Right ventricle myocardium inferior (tissue), 1 donor: ENCODE measurements at places on chromosomes 6 and 20. TPM values are rescaled to one million over a fixed set of nuclear protein-coding genes. Genes with fewer than 3 reads are reported as not detected.

GRCh38 chr6:72651967-72652956, 30.4 kb downstream of the KCNQ5 start:
- DNase-seq: no peak

DNA sequence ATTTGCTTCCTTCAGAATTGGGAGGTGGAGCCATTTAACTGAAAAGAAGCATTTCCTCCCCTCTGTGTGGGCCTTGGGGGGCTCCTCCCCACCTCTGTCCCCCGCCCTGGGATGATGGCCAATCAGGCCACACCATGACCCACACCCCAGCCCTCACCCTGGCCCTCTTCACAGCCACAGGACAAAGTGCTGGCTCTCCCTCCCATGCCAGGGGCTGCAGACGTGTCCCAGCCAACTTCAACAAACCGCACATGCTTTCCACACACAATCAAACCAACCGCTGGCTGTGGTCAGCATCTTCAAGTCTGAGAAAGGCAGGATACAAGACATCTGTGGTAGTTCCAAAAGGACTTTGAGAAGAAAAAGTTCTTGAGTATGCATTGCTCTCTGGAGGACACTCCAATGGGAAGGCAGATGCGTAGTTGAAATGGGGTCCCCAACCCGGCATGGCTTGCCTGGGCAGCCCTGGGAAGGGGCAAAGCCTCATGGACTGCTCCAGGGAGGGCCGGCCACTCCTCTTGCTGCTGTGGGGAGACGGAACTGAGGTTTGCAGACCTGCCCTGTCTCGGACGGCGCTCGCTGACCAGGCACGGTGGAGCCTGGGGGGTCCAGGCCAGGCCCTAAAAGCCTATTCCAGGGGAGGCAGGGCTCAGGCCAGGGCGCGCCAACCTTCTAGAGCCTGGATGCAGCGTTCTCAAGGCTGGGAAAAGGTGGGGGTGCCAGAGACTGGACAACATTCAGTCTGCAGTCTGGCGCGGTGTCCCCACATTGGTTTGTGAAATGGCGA, 12.2 kb downstream of the TTLL2 start:
- DNase-seq: no peak

DNA sequence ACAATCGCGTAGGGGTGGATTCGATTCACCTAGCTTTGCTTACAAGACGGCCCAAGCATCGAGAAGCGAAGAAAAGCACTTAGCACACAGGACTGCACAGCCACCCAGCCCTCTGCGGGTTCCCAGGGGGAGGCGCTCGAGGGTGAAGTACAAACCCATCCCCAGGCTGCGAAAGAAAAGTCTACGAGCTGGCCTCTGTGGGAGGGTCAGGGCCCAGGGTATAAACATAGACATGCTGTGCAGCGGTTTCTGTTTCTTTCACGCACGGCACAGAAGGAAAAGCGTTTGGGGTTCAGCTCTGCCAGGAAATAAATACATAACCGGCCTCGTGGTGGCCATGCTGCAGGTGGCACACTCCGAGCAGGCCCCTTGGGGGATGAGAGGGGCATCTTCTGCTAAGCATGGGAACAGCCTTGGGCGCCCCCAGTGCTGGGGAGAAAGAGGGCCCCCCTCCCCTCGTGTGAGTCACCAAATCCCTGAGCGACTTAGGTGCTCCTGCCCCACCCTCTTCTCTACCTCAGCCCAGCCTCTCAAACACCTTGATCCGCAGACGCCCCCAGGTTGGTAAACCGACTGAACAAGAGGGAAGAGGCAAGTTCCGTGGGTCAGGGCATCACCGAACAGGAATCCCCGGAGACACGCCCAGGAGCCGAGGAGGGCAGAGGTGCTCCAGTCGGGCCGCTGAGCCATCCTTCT, 91.6 kb upstream of the RIPOR2 start:
- DNase-seq: no peak

DNA sequence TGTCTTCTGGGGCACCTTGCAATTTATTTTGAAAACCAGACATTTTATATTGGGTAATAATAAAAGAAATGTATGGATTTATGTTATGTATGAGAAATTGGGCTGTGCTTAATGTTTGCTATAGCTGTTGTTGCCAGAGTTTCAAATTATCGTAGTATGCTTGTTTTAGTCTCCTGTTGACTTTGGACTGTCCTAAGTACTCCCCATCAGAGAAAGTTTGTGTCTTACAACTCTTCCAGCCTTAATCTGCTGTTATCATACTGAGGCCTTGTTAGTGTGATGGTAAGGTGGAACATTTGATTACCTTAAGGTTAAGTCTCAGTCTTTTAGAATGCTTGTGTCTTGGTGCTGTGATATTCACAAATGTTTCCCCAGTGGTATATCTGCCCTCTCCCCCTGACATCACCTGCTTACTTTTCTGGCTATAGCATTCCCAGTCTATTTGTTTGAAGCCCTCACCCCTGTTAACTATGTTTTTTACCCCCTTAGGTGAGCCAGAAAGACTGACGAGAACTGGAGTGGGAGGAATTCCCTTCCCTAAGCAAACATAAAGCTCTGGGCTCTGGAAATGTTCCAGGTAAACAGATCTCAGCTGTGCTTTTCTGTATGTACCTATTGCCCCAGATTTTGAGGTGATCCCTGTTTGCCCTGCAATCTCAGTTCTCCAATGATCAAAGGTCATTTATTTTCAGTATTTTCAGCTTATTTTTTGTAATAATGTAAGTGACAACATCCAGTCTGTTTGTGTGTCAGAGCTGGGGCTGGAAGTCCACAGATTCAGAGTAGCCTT, 581.1 kb upstream of the CITED2 start:
- no peak for DNase-seq

GRCh38 chr6:170150590-170150945, 140.3 kb downstream of the DLL1 start:
- no peak for DNase-seq

DNA sequence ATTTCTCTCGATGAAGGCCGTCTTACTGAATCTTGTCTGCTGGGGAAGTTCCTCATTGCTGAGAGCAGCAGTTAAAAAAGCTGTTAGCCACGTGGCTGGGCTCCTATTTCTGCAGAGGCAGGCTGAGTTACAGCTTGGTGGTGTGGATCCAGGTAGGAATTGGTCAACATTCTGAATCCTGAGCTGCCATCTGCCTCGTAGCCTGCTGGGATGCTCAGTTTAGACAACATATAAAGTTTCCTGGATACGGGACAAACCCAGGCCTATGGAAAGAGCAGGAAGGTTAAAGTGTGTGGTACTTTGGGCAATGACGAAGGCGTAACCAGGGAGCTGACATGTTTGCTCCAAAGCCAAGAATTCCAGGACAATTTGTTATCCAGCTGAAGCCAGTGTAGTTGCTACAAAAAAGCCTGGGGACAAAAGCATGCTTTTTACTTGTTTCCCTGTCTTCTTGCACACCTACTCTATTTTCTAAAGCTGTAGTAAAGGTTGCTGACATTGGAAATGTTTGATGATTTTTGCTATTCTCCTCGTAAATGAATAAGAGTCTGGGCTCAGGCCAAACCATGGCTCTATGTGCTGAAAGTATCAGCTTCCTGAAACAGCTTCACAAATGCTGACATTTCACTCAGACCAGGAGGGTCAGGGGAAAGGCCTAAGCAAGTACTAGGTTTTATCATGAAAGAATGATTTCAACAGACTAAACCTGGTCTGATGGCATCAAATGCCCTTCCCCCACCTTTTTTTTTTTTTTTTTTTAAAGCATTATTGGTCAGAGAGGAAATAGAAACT, 12.4 kb upstream of the MYLK2 start:
- DNase-seq: no peak

DNA sequence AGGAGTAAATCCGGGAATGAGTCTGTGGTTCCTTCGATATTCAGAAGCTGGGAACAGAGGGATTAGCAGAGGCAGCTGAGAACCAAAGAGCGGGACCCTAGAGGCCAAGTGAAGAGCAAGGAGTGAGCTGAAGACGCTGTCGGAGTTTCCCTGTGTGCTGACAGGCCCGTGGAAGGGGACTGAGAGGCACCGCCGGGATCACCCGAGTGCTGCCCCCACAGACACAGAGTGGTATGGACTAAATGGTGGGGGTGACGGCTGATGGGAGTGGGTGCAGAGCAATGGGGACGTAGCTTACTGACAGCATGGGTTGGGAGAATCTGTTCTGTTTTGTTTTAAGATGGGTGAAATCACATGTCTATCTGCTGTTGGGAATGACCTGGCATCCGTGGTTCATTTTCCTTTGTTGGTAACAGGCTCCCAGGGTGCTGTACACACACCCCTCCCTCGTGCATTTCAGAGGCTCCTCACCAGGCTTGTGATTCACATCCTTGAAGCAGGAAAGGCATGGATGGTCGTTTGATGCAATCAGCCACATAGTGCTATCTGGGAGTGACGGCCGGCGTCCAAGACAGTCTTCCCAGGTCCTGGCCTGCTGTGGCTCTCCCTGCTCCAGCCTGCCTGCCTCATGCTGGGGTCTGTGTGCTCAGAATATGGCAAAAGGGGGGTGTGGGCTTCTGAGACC, 97.4 kb downstream of the THBS2 start:
- DNase-seq: peak; percentile 65

GRCh38 chr6:42179945-42180313, 6.8 kb downstream of the GUCA1A start:
- DNase-seq: no peak

- DNase-seq: no peak
Measured at GRCh38 chr6:20479526-20479925, 54.7 kb upstream of the CDKAL1 start.

DNA sequence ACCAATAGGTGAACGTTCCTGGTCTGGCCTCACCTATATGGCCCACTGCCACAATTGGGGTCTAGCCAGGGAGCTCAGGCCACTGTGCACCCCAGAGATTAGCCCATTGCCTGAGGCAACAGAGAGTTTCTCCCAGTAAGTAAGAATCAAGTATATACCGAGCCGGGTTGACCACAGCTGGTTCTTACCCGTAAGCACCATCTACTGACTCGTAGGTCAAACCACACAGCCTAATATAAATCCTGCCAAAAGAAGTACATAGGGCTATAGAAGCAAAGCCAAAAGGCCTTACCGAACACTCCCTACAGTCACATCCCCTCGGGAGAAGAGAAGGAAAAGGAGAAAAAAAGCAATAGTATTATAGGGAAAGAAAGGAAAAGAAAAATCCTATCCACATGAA, 463.6 kb upstream of the GJE1 start:
- no peak for DNase-seq

GRCh38 chr6:160801418-160801817, 99.4 kb downstream of the PLG start:
- DNase-seq: no peak

- DNase-seq: no peak
Measured at GRCh38 chr6:152206072-152206818, 398.8 kb downstream of the ESR1 start.

GRCh38 chr6:152372945-152373344, 264.2 kb downstream of the SYNE1 start:
- no peak for DNase-seq

- DNase-seq: no peak
Measured at GRCh38 chr6:145272246-145272645, 463.1 kb downstream of the EPM2A start.

DNA sequence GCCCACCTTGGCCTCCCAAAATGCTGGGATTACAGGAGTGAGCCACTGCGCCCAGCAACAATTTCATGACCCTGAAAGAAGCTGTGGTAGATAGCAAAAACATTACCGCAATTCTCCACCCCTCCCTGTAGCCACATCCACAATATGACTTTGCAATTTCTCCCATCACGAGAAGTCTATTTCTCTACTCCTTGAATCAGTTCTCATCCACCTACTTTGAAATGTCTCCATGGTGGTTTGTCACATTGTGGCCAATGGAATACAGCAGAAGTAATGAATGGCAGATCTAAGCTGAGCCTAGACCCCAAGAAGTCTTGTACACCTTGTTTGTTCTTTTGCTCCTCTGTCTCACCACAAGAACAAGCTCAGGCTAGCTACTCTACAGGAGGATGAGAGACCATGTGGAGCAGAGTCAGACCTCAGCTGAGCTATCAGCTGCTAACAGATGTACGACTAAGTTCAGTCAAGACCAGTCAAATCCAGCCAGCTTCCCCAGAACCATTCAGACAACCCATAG, 6.3 kb downstream of the OXT start:
- DNase-seq: no peak

GRCh38 chr6:22466665-22467245, 102.6 kb upstream of the HDGFL1 start:
- no peak for DNase-seq

GRCh38 chr6:111880181-111880888, 7.1 kb upstream of the FYN start:
- DNase-seq: no peak

DNA sequence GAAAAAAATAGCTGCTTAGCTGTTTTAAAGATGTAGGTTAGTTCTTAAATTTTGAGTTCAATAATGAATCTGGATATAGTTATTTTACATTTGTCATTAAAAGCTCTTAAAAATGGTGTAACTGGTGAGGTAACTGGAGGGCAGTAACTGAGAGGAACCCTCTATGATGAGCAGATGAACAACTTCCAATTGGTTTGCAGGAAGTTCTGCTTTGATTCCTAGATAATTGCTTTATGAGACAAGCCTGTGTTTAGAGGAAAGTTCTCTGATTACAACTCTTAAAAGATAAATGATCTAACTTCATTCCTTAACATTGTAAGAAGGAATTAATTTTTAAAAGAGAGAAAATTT, 8.5 kb downstream of the MYLIP start:
- DNase-seq: no peak

SULF2 gene
- total RNA-seq: 29.5 TPM

GMEB2 gene
- 6.1 TPM for total RNA-seq

THBD gene
- 17.4 TPM for total RNA-seq

PIGU gene
- 12.9 TPM for total RNA-seq

TRIM31 gene
- total RNA-seq: not detected

RSPH3 gene
- total RNA-seq: 10.6 TPM

VGLL2 gene
- total RNA-seq: not detected

SYNDIG1 gene
- 15.8 TPM for total RNA-seq
